Coronary artery (tissue), 2 donors: ENCODE measurements at places on chromosomes 5 and 9.

- DNase-seq, result peak; percentile 67
These were observed 232.2 kb downstream of the SYK start for GRCh38 chr9:91033797-91034196.

DNA sequence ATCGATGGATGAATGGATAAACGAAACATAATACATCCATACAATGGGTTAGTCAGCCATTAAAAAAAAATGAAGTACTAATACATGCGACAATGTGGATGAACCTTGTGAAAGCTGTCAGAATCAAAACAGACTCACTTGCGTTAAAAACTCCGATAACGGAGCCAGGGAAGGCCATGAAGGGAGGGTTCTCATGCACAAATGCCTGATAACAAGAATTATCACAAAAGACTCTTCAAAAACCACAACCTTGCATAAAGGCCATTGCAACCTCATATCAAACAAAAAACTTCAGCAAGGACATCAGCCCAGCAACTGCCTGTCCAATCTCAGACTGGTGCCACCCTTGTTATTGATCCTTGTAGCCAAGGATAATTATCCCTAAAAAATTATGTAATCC, 13.7 kb downstream of the ERMP1 start:
- no peak for DNase-seq

GRCh38 chr5:2686321-2687124, 65.0 kb downstream of the IRX2 start:
- DNase-seq, result peak; percentile 33

- no peak for DNase-seq
These were observed 6.0 kb downstream of the RASEF start for GRCh38 chr9:83056911-83057310.

- DNase-seq, result no peak
These were observed 95.1 kb upstream of the DNAH5 start for GRCh38 chr5:14039576-14039975.

DNA sequence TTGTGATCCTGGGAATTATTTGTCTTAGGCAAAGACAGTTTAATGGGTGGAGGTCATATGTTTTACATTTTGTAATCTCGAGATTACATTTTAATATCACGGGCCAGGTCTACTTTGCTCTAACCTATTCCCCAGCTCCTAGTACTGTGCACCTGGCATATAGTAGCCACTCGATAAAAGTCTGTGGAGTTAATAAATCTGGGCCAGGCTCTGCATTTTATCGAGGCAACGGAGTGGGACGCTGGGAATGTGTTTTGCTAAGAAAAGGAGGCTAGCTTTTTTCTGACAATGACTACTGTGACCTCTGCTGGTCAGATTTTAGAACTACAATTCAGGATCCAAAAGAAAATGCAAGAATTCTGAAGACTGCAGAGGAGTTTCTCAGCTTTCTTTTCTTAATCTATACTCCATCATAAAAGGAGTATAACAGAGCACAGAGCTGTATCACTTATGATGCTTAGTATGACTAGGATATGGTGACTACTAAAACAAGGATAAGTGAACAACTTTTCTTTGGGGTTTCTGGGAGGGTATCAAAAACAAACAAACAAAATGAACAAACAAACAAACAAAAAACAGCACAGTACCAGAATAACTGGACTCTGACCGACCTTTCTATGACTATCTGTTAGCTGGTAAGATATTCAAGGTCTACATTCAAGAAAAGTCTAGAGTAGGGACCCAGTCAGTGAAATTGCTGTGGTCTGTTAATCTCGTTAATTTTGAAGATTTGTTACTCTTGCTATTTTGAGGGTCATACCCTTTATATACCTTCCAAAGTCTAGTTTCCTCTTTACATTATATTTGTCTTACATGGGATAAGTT, 46.1 kb upstream of the CER1 start:
- DNase-seq, result no peak

- no peak for DNase-seq
These were observed 46.8 kb upstream of the SLIT3 start for GRCh38 chr5:169347786-169348185.
